ENCODE measurements at places on chromosomes 1 and 21. TPM values are rescaled to one million over a fixed set of nuclear protein-coding genes. Genes with fewer than 3 reads are reported as not detected.

DNA sequence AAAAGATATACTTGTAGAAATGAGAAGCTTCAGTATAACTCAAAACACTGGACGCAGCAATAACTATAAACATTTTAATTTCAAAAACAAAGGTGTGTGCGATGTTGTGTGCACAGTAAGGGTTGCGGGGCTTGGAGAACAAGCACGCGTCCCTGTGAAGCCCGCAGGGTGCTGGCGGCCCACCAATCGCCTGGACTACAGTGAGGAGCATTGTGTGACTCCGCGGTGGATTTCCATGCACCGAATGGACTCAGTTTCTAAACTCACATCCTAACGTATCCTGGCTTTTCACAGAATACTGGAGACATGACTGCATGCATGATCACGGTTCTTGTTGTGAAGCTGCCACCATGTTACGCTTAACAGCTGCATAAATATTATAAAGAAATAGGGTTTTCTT lies 33.0 kb downstream of the NTPCR start:
- no peak overlapping the region for H3K4me3 ChIP-seq
- peaks cover 9% of the 10 kb centered on the region for H3K4me1 ChIP-seq
- H3K36me3 ChIP-seq, result peaks cover 8% of the 10 kb centered on the region

GRCh38 chr21:24424776-24425175 lies 1182.5 kb downstream of the MRPL39 start:
- no peak overlapping the region for H3K4me3 ChIP-seq
- peaks cover 31% of the 10 kb centered on the region for H3K36me3 ChIP-seq
- peaks cover 10% of the 10 kb centered on the region for H3K4me1 ChIP-seq

SLC25A34 gene
- total RNA-seq, result 2.0 TPM

DNA sequence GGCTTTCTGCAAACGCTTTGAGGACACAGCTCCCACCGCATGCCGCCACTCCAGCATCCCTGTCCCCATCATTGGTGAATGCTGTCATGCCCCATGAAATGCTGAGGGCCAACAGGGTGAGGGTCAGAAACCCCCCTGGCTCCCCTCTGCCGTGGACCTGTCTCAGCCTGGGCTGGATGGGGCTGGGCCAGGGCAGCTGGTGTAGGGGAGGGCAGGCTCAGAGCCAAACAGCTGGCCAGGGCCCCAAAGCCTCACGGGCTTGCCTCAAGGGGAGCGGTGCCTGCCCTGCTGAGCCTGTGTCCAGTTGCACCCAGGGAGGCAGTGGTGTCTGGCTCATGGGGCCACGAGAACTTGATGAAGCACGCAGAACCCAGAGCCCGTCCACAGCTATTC lies 49.7 kb downstream of the S100B start:
- DNase-seq, result no peak
- peaks cover 25% of the 10 kb centered on the region for H3K36me3 ChIP-seq
- no peak overlapping the region for H3K4me3 ChIP-seq
- H3K27ac ChIP-seq, result no peak overlapping the region
- no peaks in the 10 kb centered on the region for H3K4me1 ChIP-seq
